ENCODE measurements at places on chromosomes 11 and 22.

DNA sequence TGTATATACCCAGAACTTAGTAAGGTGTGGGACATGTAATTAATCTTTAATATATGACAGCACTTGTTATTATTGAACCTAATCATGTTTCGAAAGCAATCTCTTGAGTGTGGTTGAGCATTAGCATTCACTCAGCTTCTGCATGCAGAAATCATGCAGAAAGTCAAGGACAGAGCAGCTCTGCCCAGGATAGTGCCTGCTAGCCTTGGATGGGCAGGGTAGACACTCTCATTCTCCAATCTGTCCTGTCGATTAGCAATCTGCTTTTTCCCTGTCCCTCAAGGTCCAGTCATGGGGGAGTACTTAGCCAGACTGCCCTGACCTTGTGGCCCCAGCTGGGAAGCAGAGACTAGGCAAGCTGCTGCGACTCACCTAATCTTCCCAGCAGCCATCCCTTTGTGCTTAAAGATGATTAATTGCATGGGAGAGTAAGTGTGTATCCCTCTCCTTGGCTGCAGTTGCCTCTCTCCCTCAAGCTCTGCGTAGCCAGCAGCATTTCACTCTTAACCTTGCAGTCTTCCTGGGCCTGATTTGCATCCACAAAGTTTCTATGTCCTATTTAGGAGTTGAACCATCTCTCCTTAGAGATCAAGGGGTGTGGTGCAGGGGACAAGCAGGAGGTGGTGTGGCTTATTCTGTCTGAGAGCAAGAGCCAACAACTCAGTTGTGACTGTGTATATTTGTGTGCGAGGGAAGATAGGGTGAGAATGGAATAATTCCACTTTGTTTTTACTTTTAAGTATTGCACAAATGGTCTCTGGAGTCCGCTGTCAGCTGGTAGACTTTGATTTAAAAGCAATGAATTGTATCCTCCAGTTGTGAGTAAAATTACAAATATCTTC is 101.4 kb downstream of the FDX1 start:
- no peak for DNase-seq

DNA sequence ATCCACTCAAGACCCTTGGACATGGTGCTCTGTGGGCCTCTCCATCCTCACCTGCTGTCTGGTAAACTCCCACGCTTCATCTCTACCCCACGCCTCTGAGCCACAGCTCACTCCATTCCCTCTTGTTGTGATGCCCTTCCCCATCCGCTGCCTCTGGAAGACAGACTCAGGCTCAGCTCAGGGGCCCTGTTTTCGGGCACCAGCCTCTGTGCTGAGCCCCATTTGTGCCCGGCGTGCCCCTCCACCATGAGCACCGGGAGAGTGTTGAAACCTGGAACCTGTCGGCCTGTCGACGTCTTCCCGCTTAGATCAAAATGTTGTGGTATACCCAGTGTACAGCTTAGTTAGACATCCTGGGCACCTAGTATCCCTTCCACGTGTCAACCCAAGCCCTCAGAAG is 6.5 kb upstream of the SCUBE1 start:
- no peak for DNase-seq

- DNase-seq = no peak
Observed at GRCh38 chr22:22939588-22940368, 52.2 kb downstream of the IGLL5 start.

- no peak for DNase-seq
Observed at GRCh38 chr11:33211153-33211552, 46.0 kb upstream of the HIPK3 start.

DNA sequence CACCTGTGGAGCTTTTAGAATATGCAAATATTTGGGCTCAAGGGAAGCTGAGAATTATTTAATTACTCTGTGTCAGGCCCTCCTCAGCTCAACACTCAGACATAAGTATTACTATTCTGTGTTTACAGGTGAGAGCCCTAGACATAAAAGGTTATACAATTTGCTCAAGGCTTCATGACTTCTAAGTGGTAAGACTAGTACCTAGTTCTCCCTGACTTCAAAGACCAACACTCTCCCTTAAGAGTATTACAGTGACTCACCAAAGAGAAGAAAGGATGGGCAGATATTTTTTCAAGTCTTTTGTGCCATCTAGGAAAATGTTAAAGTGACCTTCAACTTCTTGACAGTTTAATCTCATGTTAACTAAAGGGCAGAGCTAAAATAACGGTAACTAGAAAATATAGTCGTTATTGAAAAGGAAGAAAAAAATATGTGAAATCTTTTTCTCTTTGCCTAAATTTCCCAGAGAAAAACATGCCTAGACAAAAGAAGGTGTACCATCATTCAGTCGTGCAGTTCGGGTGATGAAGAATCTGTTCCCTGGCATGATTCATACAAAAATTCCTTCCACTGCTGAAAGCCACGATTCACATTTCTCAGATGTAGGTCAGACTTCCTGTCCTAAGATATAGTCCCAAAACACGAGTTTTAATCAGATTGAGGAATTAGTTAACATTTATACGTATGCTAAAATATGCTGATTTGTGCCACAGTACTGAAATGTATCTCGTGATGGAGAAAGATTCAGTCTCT is 849.1 kb upstream of the API5 start:
- no peak for DNase-seq

DNA sequence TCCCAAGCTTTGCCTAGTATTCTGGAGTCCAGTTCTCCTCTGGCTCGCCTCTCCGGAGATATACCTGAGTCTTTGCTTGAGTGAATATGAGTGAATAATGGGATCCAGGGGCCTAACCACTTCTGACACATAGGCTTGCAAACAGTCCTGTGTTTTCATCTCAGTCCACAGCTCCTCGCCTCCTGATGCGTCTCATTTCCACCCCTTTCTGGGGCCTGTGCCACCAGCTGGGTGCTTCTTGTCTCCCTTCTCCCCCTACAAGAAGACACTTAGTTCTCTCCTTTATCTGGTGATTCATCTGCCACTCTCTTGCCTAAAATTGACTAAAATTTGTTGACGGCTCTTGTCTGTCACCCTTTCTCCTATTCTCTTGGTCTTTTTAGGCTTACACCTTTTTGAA is 44.6 kb downstream of the SFI1 start:
- no peak for DNase-seq

GRCh38 chr22:45423524-45423923 is 10.0 kb downstream of the RIBC2 start:
- DNase-seq = no peak

GRCh38 chr11:128802358-128802981 is 64.6 kb downstream of the KCNJ1 start:
- DNase-seq = no peak

GRCh38 chr22:33562501-33562900 is 357.8 kb downstream of the LARGE1 start:
- DNase-seq = no peak

- no peak for DNase-seq
Observed at GRCh38 chr22:37816543-37817180, 6.5 kb upstream of the GALR3 start.

- DNase-seq = no peak
Observed at GRCh38 chr11:119859684-119860083, 130.7 kb upstream of the NECTIN1 start.

GRCh38 chr22:35864545-35865165 is 147.0 kb downstream of the APOL5 start:
- DNase-seq = no peak

GRCh38 chr11:133137270-133137669 is 395.0 kb downstream of the OPCML start:
- DNase-seq = no peak
